Ovary (tissue), 10 donors: ENCODE measurements at places on chromosomes 7 and 10.

DNA sequence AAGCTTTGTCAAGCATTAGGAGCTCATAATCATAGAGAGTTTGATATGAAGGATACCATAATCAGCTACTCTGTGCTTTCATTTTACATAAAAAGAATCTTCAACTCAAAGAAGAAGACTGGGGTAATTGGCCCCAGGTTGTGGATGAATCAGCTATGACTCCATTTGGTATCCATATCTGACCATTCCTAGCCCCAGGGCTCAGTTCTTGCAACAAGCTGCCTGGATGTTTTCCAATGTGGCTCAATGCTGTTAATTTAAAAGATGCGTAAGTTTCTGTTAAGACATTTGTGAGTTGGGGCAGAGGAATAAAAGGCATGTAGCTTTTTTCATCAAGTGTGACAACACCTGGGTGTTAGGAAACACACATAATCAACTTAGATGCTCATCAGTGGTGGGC is 951.1 kb downstream of the NRG3 start:
- DNase-seq = no peak

- DNase-seq = no peak
Measured at GRCh38 chr10:105284476-105285215, 643.6 kb downstream of the SORCS3 start.

DNA sequence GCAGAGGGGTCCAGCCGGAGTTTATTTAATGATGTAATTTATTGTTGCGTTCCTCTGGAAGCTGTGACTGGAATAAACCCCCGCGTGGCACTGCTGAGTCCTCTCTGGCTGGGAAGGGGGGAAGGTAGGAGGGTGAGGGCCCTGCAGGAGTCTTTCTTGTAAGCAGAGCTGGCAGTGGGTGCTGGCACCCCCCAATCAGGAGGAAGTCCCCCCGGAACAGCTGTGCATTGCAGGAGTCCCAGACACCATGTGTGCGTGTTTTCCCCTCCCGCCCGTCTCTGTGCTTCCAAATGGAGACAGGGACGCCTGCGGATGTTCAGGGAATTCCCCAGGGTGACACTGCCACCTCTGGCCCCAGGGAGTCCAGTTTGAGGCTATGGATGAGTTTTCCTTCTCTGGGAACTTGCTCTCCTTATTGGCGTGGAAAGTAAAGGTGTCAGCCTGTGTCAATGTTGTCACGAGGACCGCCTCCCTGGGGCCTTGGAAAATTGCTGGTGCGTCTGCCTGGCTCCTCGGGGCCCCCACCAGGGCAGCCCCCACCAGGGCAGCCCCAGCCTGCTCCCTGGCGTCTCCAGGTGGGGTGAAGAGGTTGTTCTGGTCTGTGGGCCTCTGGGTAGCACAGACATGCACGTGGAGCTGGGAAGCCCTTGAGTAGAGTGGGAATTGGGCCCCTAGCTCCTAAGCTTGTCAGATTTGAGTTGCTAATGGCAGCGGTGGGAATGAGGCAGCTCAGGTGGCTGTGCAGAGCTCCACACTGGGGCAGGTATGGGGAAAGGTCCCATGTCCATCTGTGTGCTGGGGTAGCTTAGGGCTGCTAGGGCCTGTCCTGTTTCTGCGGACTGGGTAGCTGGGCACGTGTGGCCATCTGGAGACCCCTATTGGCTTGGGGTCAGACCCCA is 2.7 kb downstream of the FZD9 start:
- no peak for DNase-seq

- DNase-seq = no peak
Measured at GRCh38 chr7:108408296-108408991, 47.8 kb downstream of the NRCAM start.

DNA sequence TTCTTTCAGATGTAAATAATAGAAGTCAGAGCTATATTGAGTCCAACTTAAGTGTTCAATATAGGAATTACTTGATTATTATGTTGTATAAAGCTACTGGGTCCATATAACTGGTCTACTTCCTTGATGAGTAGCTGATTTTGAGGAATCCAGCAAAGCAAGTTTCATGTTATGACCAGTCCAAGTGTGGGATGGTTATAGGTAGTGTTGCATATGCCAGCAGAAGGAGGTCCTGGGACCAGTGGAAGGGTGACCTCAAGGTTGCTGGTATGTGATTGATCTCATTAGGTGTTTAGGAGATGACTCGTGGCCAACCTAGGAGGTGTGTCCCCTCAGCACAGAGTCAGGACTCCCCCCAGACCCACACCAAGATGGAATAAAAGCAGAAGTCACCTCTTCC is 551.5 kb downstream of the KCNMA1 start:
- no peak for DNase-seq

- no peak for DNase-seq
Measured at GRCh38 chr7:138809346-138809745, 11.3 kb upstream of the ATP6V0A4 start.

- no peak for DNase-seq
Measured at GRCh38 chr7:143289421-143289820, 1.3 kb downstream of the CASP2 start.

- DNase-seq = no peak
Measured at GRCh38 chr7:84256571-84256971, 62.0 kb upstream of the SEMA3A start.

- no peak for DNase-seq
Measured at GRCh38 chr7:116689790-116690259, 17.8 kb downstream of the MET start.

DNA sequence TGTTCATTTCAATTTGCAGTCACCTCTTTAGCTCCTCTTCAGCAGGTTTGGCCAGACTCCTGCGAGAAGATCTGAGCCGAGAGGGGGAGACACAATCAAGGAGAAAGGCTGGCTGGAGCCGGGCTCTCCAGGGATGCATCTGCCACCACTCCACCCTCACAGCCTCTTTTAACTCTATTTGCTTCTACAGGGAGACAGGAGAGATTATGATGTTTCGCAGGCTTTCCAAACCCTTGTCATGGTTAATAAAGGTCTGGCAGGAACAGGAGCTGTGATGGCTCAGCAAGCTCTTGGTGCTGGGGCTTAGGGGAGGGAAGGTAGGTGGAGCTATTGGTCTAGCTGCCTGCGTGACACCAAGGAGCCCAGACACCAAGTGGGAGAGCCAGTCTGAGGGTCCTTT is 448.1 kb upstream of the PODXL start:
- no peak for DNase-seq

GRCh38 chr10:110353244-110354119 is 48.8 kb upstream of the SMNDC1 start:
- DNase-seq = no peak

DNA sequence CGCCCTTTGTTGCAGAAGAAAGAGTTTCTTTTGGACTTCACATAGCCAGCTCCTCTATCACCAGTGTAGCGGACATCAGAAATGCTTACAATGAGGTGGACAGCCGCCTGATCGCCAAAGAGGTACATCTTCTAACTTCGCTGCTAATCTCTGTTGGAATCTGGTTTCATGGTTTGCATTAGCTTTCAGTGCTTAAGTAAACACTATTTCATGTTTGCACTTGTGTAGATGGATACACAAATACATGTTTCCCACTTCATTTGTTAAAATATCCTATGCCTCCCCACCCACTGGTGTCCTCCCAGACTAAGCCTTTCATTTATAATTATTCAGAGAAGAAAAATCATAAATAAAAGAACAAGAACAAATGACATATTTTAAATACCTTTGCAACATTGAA is 103.9 kb downstream of the WDFY4 start:
- no peak for DNase-seq

DNA sequence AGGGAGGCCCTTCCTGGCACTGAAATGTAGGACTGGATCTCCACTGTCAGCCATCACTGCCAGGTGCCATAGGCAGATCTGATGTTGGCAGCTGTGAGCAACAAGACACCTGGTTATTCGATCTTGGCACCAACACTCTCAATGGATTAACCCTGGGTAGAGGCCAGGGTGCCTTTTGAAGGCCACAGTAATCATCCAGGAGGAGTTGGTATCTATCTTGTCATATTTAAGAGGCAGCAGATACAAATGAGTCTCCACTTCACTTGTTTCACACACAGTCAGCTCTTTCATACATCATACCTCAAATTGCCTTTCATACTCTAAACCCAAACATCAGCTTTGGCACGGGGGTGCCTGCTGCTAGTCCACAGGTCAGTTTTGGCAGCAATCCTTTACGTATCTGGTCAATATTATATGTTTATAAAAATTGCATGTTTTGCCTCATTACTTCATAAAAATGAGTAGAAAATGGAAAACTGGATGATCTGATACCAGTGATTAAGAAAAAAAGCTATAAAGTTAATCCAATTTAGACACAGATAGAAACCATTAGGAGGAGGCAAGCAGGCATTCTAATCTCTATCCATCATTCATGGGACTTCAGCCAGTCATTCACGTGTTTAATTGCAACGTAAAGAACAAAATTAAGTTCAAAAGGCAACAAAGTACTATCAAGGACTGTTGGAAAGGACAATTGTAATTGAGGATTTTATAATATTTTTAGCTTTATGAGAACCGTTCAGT is 12.7 kb upstream of the CACUL1 start:
- no peak for DNase-seq
